Putamen (tissue), 1 donor: ENCODE measurements at places on chromosomes 7 and 10.

GRCh38 chr10:13390604-13391522, 42.8 kb upstream of the SEPHS1 start:
- DNase-seq = no peak

- no peak for DNase-seq
Observed at GRCh38 chr7:44448922-44449583, 41.4 kb downstream of the NUDCD3 start.

- no peak for DNase-seq
Observed at GRCh38 chr7:30177965-30178364, 43.2 kb downstream of the MTURN start.

- peak; percentile 17 for DNase-seq
Observed at GRCh38 chr10:50224330-50224952, 26.9 kb downstream of the ASAH2 start.

GRCh38 chr7:47132471-47132870, 449.4 kb downstream of the TNS3 start:
- no peak for DNase-seq

- DNase-seq = no peak
Observed at GRCh38 chr7:135717693-135718092, 10.3 kb downstream of the SLC13A4 start.

- DNase-seq = no peak
Observed at GRCh38 chr10:48605786-48606529, 1.1 kb upstream of the ARHGAP22 start.

GRCh38 chr7:127793582-127793981, 141.6 kb downstream of the SND1 start:
- no peak for DNase-seq

- DNase-seq = no peak
Observed at GRCh38 chr10:75016325-75016724, 95.1 kb upstream of the SAMD8 start.

DNA sequence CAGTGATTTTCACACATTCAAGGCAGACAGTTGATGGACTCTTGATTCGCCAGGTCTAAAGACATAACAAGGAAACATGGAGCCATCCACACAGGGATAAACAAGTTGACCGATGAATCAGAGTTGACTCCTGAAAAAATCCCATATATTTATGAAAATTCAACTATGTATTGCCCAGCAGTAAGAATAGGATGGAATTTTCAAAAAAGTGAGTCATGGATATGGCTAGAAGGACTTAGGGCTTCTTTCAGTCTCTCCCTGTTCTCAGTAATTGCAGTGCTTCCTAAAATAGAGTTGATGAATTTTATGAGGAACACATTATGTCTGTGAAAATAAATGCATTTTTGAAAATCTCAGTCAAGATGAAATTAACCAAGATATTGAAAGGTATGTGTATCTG, 301.2 kb downstream of the PLXDC2 start:
- no peak for DNase-seq
